ENCODE measurements at places on chromosomes 7 and 10.

- no peak for DNase-seq
These were observed 97.9 kb downstream of the TSPAN12 start for GRCh38 chr7:120760050-120760449.

DNA sequence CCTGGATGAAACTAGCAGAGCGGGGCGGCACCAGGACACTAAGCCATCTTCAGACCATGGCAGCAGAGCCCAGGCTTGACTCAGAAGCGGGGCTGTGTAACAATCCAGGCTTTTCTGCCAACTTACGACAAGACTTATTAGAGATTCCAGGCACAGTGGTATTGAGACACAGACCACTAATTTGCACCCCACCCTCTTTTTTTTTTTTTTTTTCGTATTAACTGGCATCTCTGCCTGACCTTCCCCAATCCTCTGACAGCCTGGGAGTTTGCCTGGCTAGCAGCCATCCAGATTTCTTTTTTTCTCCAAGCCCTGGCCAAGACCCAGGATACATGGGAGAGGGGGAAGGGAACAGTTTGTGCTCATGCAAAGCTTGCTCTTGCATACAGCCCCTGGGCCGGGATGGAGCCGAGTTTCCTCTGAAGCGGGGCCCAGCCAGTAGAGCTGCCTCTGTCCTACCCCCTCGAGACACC, 182.4 kb downstream of the PLXNA4 start:
- DNase-seq: peak; percentile 73

DNA sequence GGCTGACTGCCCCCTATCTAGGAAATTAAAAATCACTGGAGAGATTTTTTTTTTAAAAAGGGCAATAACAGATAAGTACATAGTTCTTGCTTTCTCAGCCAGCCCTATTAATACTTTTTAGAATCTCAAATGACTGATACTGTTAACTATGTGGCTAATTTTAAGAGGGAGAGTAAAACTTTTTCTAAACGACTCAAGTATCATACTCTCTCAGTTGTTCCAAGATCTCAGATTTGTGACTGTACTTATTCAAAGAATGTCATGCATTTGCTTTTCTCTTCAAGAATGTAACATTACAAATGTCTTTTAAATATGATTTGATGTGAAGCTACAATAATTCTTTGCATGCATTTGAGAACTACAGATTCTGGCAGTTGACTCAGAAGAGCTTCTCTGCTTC, 55.4 kb upstream of the RAB11FIP2 start:
- no peak for DNase-seq

DNA sequence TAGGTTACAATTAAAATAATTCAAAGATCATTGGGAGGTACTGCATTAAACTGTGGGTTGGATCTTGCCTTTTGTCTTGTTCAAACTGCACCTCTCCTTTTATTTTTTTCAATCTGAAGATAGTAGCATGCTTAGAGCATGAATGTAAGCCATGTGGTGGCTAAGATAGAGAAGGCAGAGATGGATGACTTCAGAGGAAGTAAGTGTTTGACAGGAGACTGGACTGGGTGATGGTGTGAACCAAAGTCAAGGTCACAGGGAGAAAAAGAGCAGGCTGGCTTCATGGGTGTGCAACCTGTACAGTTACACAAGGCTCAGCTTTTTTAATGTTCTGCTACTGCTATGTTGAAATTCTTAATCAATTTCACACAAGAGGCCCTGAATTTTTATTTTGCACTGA, 85.6 kb downstream of the ZEB1 start:
- no peak for DNase-seq

- DNase-seq: no peak
These were observed 1197.7 kb upstream of the LRRN3 start for GRCh38 chr7:109893231-109893630.

GRCh38 chr10:64394744-64395143, 873.5 kb downstream of the REEP3 start:
- DNase-seq: no peak

DNA sequence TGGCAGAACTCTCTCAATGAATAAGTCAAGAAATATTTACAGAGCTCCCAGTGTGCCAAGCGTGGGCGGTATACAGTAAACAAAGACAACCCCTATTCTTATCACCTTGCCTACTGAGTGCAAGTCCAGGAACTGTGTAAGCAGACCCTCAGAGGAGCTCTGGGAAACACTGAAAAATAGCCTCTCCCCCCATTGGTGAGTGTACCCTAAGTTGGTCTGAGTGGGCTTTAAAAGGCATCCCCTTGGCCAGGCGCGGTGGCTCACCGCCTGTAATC, 1.2 kb downstream of the DYDC2 start:
- DNase-seq: no peak

- no peak for DNase-seq
These were observed 109.5 kb downstream of the PRTFDC1 start for GRCh38 chr10:24842856-24843255.

DNA sequence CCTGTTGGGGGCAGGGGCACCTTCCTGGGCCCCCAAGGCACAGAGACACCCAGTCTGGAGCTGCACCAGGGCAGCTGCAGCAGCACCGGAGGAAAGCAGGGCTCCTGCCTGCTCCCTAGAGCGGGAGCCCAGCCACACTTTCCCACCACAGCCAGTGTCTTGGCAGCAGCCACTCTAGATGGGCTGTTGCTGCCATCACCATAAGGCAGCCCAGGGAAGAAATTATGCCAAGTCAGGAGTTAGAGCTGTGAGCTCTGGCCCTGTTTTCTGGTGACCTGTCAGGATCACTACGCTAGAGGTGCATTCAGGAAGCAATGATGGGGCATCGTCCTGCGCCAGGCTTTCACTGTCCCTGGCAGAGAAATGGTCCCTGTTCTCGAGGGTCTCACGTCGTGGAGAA, 38.0 kb upstream of the ZNRF2 start:
- DNase-seq: no peak

DNA sequence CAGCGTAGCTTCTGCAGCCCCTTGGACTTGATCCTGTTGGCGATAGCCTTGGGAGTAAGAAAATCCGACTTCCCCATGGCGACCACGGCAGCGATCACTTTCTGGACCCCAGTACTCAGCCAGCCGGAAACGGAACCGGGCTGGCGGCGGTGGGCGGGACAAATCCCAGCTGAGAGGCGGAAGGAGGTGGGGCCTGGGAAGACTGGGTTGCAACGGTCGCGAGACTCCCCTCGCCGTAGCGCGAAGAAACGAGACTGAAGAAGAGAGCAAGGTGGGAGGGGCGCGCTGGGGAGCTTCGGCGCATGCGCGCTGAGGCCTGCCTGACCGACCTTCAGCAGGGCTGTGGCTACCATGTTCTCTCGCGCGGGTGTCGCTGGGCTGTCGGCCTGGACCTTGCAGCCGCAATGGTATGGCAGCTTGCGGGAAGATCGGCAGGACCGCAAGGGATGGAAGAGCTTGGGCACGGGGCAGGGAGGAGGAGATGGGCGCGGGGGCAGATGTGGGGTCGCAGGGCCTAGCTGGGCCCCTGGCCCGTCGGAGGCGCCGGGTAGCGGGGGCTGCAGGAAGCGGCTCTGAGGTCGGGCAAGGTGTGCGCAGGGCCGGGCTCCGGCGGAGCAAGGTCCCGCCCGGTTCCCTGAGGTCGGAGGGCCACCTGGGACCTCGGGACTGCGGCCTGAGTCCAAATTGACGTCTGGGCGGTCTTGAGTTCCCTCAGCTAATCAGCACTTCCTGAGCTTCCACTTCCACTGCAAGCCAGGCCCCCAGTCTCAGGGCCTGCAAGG, at the start of the genes ATP5F1C and KIN:
Gene ATP5F1C (plus strand): TSS at position 321 of the 782 bp plus-strand sequence. CDS start 31 bp downstream, at position 352.
Gene KIN (minus strand): TSS at position 137 of the 782 bp plus-strand sequence. CDS start 60 bp downstream, at position 77.
- DNase-seq: peak; percentile 96

- no peak for DNase-seq
These were observed 75.3 kb upstream of the NKX6-2 start for GRCh38 chr10:132861116-132861691.

DNA sequence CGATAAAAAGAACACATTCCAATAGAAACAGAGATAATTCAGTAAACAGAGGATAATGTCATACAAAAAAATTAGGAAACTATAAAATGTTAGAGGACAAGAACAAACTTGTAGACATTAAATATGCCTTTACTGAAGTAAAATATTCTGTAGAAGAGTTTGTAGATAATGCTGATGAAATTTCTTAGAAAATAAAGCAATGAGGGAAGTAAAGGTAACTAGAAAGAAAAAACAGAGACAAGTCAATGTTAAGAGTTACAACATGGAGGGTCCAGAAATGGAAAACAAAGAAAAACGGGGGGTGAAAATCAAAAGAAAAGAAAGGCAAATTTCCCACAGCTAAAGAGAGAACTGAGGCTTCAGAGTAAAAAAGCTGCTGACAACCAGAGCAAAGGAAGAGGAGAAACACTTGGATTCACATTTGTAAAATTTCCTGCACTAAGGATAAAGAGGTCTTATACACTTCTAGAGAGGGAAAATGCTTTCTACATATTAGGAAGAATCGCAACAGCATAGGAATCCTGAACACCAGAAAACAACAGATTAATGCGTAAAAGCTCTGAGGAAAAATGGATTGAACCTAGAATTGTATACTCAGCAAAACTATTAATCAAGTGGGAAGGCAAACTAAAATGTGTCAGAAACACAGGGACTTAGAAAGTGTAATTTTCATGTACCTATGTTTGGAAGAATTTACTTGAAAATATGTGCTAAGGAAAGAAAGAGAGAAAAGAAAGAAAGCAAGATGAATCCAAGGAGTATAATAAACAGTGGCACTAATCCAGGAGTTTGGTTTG, 55.0 kb upstream of the AGR3 start:
- DNase-seq: no peak
